ENCODE measurements at places on chromosomes 7 and 10.

DNA sequence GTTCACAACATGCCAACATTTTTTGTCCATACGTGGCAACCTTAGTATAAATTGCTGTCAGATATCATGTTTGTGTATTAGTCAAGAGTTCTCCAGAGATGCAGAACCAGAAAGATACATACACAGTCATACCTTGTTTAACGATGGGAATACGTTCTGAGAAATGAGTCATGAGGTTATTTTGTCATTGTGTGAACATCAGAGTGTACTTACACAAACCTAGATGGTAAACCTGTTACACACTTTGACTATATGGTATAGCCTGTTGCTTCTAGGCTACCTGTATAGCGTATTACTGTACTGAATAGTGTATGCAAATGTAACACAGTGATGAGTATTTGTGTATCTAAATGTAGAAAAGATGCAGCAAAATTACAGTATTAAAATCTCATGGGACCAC is 22.3 kb downstream of the ZNF518A start:
- DNase-seq: no peak

GRCh38 chr7:22586101-22586785 is 86.3 kb upstream of the STEAP1B start:
- no peak for DNase-seq

- DNase-seq: no peak
Observed at GRCh38 chr10:11265484-11265883, 247.8 kb downstream of the CELF2 start.

GRCh38 chr10:78934994-78935602 is 133.7 kb upstream of the ZMIZ1 start:
- no peak for DNase-seq

- DNase-seq: no peak
Observed at GRCh38 chr10:70476249-70477035, 2.1 kb upstream of the PALD1 start.

DNA sequence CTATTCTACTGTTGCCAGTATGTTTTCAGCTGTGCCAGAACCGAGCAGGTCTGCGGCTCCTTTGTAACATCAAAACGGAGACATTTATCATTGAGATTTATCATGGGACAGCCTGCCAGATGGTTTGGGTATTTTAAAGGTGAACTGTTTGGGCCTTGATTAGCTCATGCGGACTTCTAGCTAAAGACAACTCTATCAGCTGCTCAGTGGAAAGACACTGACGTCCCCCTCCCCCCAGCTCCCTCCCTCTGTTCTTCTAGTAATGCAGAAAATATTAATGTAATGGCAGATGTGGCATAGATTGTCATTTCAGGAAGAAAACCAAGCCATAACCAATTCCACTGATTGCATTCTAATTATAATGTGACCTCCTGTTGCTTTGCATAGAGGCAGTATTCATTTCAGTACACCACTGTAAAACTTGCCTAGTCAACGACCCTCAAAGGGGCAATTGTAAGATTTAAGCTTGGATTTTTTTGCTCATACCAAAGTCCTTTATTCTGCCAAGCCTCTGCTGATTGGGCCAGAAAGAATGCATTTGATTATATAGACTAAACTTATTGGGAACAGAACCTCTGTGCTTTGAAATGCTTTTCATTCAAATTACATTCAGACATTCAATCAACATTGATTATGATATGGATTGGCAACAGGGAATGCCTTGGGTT is 966.8 kb downstream of the LRMDA start:
- DNase-seq: no peak

DNA sequence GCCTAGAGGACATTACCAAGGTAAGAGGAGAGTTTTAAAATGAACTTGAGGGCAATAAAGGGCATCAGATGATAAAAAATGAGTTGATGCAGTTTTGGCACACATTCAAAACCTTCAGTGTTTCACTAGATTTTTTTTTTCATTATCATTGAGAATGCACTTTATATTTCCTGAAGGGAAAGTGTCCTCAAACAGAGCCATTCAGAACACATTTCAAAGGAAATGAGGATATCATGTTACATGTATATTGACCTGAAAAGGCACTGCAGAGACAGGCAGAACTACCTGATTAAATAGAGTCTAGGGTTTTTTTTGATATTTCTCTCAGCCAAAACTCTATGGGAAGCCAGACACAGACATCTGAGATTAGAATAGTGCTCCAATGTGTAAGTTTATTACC is 454.0 kb downstream of the NEBL start:
- no peak for DNase-seq

DNA sequence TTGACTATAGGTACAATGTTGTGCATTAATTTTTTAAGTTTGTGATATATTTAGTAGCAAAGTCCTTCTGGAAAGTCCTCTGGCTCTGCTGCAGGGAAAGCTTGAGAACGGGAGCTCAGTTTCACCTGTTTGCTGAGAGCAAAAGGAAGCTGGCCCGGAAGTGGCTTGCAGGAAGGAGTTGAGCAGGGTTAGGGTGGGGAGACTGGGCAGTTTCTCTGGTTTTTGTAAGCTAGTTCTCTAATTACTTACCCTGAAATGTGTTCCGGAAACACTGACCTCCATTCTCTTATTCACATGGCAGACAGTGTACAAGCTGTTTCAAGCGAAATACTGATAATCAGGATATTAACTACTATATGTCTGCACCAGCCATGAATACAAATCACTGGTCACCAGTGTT is 22.3 kb downstream of the MAP3K8 start:
- no peak for DNase-seq

DNA sequence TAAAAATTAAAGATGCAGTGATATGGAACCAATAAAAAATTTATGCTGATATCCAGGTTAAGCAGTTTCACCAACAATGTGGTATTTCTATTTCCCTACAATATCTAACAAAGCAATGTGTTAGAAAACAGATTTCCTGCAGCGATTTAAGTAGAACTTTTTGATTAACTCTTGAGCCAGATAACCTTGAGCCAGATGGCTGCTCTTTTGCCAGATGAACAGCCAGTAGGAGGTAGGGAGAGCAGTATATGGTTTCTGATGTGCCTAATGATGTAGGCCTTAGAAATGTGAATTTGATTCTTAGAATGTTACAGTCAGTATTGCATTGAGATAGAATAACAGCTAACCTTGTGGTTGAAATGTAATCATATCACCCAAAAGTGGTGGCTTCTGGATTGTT is 31.1 kb downstream of the STAMBPL1 start:
- DNase-seq: no peak

GRCh38 chr7:51045319-51046102 is 262.8 kb upstream of the GRB10 start:
- no peak for DNase-seq

DNA sequence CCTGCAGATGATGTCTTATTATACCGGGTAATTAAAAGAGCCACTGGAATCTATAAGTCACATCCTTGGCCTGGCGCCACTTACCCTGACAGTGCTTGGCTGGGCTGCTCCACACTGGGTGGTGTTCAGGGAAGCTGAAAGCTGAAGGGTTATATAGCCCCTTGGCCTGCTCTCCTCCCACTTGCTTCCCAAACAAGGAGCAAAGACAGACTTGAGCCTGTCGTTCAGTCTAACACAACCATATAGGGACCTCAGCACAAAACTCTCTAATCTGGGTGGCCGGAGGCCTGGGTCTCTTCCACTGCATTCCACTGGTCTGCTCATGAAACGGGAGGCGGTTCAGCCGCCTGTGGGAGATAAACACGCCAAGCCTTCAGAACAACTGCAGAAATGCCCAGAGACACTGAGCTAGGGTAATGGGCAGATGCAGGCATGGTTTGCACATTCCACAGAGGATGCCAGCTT is at the start of gene ACTA2:
TSS of gene ACTA2 (minus strand) at position 127 of the 465 bp plus-strand sequence. CDS start 3,843 bp downstream, outside the sequence.
- DNase-seq: no peak

GRCh38 chr10:131396121-131397050 is 84.9 kb upstream of the TCERG1L start:
- no peak for DNase-seq

DNA sequence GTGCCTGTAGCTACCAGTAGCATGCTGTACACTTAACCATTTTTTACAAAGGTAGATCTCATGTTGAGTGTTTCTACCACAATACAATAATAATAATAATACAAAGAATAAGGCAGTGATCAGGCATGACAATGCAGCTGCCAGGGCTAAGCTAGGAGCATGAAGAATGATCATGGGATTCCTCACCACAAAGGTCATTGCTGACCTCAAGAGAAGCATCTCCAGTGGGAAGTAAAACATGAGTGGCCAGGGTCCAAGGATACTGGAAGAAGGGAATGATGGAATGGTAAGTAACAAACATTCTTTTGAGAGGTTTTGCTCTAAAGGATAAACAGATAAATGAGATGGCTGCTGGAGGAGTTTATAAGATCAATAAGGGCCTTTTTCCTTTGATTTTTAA is 591.1 kb downstream of the TNS3 start:
- DNase-seq: no peak

All from activated naive CD8-positive, alpha-beta T cell treated with anti-CD3 and anti-CD28 coated beads, Interleukin-2, amount 50 U/mL, for 16 hours (primary cell).